ENCODE measurements at places on chromosomes 16 and 17.

GRCh38 chr17:75260641-75261335 is 618 bp downstream of the GGA3 start:
- DNase-seq: no peak

GRCh38 chr16:27843800-27844199 is 219.7 kb downstream of the GSG1L start:
- no peak for DNase-seq

- no peak for DNase-seq
Measured at GRCh38 chr17:78852709-78853121, 12.1 kb upstream of the USP36 start.

DNA sequence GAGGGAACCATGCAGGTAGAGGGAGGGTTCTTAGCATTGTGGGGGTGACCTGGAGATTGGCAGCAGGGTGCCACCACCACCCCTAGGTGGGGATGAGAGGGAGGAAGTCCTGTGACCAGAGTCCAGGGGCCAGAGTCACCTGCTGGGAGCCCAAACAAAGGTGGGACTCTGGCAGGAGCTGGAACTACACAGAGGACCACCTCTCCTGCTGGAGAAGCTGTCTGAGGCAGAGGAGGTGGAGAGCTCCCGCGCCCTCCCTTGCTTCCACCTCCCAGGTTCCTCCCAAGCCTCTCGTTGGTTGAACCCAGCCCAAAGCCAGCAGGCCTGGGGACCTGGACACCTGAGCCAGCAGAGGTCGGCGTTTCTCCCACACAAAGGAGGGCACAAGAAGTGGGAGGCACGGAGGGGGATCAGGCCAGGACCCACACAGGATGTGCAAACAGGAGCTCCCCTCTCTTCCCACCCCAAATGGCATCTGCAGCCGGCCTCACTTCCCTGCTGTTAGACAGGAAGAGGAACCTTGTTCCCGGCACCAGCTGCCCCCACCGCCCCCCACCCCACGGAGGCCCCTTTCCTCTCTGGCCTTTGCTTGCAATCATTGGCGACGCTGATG is 154.6 kb downstream of the SEC14L1 start:
- no peak for DNase-seq

GRCh38 chr16:53022374-53022773 is 30.3 kb downstream of the CHD9NB start:
- DNase-seq: peak; percentile 62

DNA sequence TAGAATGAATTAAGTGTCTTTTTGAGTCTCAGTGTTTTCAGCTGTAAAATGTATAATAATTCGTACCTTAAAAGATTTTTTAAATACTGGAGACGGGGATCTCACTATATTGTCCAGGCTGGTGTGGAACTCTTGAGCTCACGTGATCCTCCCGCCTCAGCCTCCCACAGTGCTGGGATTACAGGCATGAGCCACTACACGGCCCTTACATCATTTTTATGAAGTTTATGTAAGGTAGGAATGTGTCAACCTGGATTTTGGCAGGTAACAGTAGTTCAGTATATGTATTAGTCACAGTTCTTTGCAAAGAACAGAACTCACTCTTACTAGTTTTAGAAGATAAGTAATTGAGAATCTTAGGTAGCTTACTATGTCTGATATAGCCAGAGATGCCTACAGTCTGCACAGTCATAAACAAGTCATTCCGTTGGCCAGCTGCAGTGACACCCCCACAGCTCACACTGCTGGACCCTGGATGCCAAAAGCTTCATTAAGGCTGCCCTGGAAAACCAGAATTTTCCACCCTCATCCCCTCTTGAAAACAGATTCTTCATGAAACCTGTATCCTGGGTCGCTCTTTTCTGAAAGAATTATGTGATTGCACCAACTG is 583 bp upstream of the COX6A2 start:
- no peak for DNase-seq

- no peak for DNase-seq
Measured at GRCh38 chr17:47707884-47708283, 13.9 kb downstream of the TBKBP1 start.

GRCh38 chr16:76292218-76292617 is 15.0 kb downstream of the CNTNAP4 start:
- no peak for DNase-seq

DNA sequence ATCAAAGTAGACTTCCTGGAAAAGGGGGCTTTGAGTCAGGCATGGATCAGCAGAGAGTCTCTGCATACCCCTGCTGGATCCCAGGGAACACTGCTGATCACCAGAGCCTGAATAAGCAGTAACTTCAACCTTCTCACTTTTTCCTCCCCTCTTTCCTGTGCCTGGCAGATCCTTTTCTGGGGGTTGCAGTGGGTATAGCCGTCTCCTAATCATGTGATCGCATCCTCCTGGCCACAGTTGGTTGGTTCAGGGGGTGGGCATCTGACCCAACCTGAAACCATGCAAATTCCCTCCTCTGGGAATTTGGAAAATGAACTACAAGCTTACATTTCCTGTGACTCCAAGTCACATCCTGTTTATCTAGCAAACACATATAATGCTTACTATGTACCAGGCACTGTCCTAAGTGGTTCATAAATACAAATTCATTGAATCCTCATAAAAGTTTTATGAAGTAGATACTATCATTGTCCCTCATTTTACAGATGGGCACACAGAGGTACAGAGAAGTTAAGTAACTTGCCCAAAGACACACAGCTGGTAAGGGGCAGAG is 120.3 kb downstream of the AXIN2 start:
- DNase-seq: no peak

GRCh38 chr17:74994440-74994839 is 7.0 kb downstream of the CDR2L start:
- no peak for DNase-seq

- DNase-seq: no peak
Measured at GRCh38 chr16:11315510-11315909, 29.7 kb upstream of the RMI2 start.

DNA sequence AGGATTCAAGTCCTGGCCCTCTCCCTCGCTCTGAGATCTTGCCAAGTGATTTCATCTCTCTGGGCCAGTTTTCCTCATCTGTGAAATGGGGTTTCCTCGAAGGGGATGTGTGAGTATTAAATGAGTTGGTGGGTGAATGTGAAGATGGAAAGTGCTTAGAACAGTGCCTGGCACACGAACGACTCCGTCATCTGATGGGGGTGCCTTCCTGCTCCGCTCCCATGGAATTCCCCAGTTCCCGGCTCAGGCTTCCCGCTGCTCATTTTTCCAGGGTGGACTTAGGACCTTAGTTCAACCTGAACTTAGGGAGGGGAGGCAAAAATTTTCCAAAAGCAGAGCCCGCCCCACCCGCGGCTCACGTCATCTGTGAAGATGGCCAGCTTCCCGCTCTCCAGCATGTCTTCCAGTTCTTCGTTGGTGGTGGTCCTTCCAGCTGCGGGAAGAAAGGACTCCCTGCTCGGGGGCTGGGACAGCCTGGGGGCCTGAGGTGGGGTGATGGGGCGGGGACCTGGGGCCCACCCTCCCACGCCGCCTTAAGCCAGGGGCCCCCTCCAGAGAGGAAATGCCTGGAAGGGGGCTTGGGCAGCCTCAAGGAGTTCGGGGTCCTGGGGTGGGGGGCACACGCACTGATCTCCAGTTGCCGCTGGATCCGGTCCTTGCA is 11.4 kb downstream of the HSD3B7 start:
- peak; percentile 52 for DNase-seq

GRCh38 chr16:11160676-11161115 is 95.3 kb downstream of the SOCS1 start:
- DNase-seq: no peak

DNA sequence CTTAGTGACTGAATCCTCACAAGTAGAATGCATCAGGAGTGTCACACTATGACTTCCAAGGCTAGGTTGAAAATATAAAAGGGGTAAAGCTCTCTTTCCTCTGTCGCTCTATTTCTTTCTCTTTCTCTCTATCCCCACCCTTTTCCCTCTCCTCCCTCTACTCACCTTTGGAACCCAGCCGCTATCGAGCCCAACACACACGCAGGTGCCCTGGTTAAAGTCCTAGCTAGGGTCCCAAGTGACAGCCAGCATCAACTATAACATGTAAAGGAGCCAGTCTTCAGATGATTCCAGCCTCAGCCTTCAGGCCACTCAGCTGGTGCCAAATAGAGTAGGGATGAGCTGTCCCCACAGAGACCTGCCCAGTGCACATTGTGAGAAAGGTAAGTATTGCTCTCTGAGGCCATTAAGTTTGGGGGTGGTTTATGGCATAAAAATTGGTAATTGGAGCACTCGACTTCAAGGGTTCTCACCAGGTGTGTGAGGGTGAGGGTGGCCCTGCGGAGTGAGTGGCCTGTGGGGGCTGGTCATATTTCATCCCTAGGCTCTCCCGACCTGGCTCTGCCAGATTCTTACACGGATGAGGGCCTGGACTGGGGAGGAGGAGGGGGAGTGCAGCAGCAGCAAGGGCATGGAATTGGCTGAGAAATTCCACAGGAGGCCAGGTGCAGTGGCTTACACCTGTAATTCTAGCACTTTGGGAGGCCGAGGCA is 14.9 kb upstream of the C16orf54 start:
- no peak for DNase-seq

DNA sequence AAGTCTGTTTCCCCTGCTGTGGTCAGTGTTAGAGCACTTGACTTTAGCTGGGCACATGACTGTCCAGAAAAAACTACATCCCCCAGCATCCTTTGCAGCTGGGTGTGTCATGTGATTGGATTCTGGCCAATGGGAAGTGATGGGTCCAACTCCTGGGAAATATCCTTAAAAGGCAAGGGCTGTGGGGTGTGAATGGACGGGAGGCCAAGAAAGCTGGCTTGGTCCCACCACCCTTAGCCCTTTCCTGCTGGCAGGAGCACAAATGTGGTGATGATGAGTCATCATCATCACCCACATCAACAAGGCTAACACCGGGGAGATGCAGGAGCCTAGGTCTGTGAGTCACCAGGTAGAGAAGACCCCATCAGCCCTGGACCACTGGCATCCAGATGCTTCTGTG is 341.7 kb downstream of the C16orf95 start:
- DNase-seq: no peak

Measured in muscle of arm (tissue), 14 donors.